ENCODE measurements at places on chromosomes 2 and 18.
A peak's percentile ranks its signal among the peaks of the same experiment; 100 is the strongest.

GRCh38 chr2:69566669-69567068 is 76.9 kb downstream of the AAK1 start:
- no peaks in the 10 kb centered on the region for H3K4me1 ChIP-seq
- H3K27me3 ChIP-seq = no peaks in the 10 kb centered on the region

GRCh38 chr2:119013671-119014070 is 71.7 kb downstream of the MARCO start:
- H3K27me3 ChIP-seq = no peaks in the 10 kb centered on the region
- DNase-seq = no peak
- no peaks in the 10 kb centered on the region for H3K4me1 ChIP-seq
- H3K27ac ChIP-seq = no peak overlapping the region
- H3K4me3 ChIP-seq = no peak overlapping the region
- H3K36me3 ChIP-seq = no peaks in the 10 kb centered on the region

DNA sequence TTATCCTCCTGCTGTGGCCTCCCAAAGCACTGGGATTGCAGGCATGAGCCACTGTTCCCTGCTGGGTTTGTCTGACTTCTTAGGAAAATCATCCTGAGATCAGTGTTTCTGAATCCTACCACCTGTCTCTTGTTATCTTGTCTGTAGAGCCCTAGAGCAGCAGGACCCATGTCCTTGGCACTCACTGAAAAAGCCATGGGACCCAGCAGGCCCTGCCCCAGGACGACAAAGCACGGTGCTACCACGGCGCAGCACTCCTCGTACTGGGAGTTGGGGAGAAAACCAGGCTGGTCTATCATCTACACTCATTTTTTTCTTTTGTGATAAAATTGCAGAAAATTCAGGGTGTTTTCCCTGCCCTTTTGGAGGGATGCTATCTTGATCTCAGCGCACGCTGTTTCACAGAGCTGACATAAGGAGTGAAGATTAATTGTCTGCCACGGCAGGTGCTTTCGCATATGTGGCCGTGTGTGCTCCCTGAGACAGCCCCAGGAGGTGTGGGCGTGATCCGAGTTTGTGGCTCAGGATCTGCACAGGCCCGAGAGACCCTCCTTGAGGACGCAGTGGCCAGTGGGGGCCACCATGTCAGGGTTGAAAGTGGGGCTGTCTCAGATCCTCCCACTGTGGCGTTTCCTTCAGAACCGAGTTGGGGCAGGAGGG is 179.1 kb downstream of the LDLRAD4 start:
- no peaks in the 10 kb centered on the region for H3K27me3 ChIP-seq
- peak; percentile 41 for DNase-seq
- no peak overlapping the region for H3K4me3 ChIP-seq
- no peak overlapping the region for H3K27ac ChIP-seq
- H3K4me1 ChIP-seq = no peaks in the 10 kb centered on the region

DNA sequence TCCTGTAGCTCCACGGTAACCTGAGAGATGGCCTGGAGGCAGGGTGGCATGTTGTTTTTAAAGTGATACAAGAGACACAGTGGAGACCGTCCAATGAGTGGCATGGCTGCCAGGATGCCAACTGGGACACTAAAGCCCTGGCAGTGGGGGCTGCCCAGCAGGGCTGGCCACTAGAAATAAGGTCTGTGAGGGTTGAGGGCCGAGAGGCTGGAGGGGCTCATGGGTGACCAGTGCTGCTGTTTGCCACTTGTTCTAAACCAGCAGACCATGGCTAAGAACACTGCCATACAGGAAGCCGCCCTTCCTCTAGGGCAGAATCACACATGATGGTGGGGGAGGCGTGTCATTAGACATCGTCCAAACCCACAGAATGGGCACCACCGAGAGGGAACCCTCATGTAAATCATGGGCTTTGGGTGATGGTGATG is 71.9 kb downstream of the ALPK2 start:
- DNase-seq = no peak
- H3K4me3 ChIP-seq = no peak overlapping the region
- no peaks in the 10 kb centered on the region for H3K27me3 ChIP-seq

DNA sequence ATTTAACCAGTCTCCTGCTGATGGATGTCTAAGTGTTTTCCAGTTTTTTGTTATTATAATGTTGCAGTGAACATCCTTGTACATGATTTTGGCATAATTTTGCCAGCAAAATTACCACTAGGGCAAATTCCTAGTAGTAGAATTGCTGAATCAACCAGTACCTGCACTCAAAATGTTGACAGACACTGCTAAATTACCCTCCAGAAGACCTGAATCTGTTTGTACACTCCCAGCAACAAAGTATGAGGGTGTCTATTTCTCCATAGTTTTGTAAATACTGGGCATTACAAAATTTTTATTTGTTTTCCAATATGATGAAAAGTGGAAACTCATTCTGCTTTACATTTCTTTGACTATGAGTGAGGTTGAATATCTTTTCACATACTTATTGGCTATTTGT is 11.2 kb upstream of the MAT2A start:
- no peak overlapping the region for H3K4me3 ChIP-seq
- no peaks in the 10 kb centered on the region for H3K36me3 ChIP-seq
- no peak overlapping the region for H3K27ac ChIP-seq
- H3K4me1 ChIP-seq = peaks cover 9% of the 10 kb centered on the region

- no peaks in the 10 kb centered on the region for H3K27me3 ChIP-seq
- no peaks in the 10 kb centered on the region for H3K4me1 ChIP-seq
- no peak for DNase-seq
- H3K4me3 ChIP-seq = no peak overlapping the region
These were observed 464.0 kb downstream of the EIPR1 start for GRCh38 chr2:2913601-2914120.

GRCh38 chr2:224781400-224781799 is 65.2 kb upstream of the CCDC195 start:
- H3K27ac ChIP-seq = no peak overlapping the region
- peaks cover 42% of the 10 kb centered on the region for H3K36me3 ChIP-seq
- H3K4me1 ChIP-seq = no peaks in the 10 kb centered on the region
- H3K4me3 ChIP-seq = no peak overlapping the region

- no peak overlapping the region for H3K4me3 ChIP-seq
- no peaks in the 10 kb centered on the region for H3K4me1 ChIP-seq
- H3K36me3 ChIP-seq = no peaks in the 10 kb centered on the region
These were observed 10.8 kb upstream of the KCNG2 start for GRCh38 chr18:79786786-79787526.
